ENCODE measurements at places on chromosomes 16 and 17.

- no peak for DNase-seq
Measured at GRCh38 chr16:85301231-85301630, 189.0 kb upstream of the CIBAR2 start.

GRCh38 chr17:77280304-77281121 lies 139.7 kb downstream of the SEC14L1 start:
- no peak for DNase-seq

DNA sequence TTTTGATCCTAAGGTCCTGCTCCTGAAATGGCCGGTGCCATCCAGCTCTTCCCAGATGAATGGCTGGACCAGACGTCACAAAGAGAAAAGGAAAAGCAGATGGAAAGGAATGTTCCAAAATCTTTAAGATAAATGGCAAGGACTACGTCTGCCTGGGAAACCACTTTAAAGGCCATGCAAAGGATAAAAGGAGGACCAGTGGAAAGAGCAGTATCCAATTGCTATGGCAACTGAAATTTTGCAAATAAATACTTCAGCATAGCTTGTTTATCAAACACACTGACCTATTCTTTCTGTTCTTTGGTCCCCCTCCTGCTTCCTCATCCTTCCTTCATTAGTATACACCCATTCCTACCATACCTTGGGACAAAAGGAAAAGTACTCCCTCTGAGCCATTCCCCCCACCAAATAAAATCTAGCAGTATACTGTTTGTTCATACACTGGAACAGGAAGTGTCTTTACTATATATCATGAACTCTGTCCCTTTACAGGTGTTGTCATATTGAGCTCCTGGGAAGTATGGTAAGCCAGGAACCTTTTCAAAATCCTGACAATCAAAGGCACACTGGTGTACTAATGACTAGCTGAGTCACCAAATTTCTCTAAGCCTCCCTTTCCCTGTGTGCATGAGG lies 37.2 kb upstream of the NUFIP2 start:
- DNase-seq: no peak

- no peak for DNase-seq
Measured at GRCh38 chr16:1791943-1792812, 1.3 kb downstream of the IGFALS start.

GRCh38 chr17:79830303-79830702 lies 8.9 kb downstream of the CBX4 start:
- no peak for DNase-seq

DNA sequence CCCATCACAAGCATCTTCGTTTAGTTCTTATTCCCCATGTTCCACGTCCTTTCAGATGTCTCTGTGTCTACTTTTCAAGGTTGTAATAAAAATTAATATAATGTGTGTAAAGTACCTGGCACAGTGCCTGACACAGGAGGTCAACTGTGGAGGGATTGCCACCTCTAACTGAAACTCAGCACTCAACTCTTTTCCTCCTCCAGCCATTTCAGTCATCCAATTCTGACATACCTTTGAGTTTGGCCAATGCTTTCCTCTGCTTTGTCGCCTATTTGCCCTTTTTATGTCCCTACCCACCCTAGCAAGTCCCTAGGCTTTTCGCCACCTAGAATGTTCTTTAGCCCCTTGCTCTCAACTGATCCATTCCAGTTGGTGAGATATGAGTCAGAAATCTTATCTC lies 1.6 kb downstream of the UBE2Z start:
- DNase-seq: no peak

DNA sequence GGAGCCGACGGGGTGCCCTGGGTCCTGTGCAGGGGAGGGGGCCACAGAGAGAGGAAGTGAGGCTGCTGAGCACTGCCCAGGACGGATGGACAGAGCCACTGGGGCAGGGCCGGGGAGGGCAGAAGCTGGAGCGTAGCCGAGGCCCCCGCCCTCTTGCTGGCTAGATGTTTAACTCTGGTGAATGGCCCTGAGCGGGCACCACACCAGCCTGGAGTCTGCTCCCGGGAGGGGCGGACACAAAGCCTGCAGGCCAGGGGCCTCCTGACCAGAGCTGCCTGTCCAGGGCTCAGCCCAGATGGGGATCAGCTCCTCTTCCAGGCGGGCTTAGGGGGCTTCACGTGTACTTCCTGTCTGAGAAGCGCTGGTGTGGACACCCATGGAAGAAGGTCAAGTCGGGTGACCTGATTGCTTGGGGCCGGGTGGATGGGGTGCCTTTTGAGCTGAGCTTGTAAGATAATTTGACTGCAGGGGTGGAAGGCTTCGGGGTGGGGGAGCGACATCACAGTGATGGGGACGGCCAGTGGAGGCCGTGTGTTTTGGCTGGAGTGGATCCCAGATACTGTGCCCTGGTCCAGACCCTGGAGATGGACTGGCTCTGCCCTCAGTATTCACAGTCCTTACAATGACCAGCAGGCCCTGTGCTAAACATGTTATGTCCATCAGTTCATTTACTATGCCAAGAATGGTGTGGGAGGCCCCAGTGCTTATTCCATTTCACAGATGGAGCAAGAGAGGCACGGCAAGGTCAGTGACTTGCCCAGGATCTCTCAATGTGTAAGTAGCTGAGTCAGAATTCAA lies 33.7 kb upstream of the CIBAR2 start:
- no peak for DNase-seq

GRCh38 chr16:74577882-74578366 lies 29.0 kb downstream of the GLG1 start:
- DNase-seq: no peak

- DNase-seq: no peak
Measured at GRCh38 chr16:12059216-12059769, 82.8 kb downstream of the SNX29 start.

- no peak for DNase-seq
Measured at GRCh38 chr17:45935197-45935709, 40.9 kb downstream of the MAPT start.

DNA sequence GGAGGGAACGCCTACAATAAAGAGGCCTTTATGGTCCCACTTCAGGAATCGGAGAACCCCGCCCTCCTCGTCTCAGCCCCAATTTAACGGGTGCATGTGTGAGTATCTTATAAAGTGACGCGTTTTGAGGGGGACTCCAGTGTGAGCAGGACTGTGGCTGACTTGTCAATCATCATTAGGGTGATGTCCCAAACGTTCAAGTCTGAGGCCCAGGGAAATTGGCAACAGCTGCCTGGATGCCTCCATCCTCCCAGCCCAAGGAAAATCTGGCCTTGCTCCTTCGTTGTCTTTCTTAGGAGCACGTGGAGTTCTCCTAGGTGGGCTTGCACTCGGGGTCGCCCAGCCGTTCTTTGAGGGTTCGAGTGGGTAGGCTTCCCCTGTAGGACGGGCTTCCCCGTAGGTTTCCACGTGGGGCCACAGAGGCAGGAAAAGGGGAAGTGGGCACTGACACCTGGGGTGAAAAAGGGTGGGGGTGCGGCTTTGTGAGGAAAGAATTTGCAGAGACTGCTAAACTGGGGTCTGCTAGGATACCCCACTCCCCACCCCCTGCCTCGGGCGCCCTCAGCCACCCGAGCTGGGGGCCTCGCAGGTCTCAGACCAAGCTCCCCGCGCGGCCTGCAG lies 561 bp upstream of the HERPUD1 start:
- DNase-seq: no peak

DNA sequence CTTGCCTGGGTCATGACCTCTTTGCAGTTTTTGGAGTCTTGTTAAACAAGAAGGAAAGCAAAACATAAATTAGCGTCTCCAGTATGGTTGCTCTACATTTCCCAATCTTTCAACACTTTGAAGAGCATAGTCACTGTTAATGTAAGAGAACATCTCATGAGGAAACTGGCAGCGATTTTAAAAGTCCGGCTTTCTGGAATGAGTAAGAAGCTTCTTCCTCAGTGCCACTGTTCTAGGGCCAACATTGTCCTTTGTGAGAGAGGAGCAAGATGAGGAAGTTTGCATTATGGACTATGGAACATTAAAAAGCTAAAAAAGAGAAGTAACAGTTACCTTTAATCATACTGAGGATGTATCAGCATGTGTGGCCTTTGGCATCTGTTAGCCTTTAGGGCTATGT lies 73.1 kb downstream of the WNT3 start:
- no peak for DNase-seq

GRCh38 chr16:89742948-89743347 lies 21.6 kb downstream of the ZNF276 start:
- no peak for DNase-seq

GRCh38 chr17:82320956-82321927 lies 3.8 kb upstream of the CD7 start:
- DNase-seq: peak; percentile 64

DNA sequence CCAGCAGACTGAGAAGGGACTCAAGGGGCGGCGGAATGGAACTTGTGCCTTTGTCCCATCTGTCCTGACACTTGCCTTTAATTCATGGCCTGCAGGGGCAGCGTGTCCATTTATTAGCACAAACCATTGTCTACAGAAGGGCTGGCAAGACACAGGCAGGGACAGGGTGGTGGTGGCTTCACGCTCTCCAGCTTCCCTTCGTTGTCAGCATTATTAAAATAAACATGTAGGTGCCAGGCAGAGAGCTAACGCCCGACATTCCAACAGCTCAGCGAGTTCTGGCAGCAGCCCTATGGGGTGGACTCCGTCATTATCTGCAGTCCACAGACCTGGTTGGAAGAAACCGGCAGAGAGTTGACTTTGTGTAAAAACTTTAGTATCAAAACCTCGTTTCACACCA lies 16.3 kb downstream of the DNAI2 start:
- no peak for DNase-seq

DNA sequence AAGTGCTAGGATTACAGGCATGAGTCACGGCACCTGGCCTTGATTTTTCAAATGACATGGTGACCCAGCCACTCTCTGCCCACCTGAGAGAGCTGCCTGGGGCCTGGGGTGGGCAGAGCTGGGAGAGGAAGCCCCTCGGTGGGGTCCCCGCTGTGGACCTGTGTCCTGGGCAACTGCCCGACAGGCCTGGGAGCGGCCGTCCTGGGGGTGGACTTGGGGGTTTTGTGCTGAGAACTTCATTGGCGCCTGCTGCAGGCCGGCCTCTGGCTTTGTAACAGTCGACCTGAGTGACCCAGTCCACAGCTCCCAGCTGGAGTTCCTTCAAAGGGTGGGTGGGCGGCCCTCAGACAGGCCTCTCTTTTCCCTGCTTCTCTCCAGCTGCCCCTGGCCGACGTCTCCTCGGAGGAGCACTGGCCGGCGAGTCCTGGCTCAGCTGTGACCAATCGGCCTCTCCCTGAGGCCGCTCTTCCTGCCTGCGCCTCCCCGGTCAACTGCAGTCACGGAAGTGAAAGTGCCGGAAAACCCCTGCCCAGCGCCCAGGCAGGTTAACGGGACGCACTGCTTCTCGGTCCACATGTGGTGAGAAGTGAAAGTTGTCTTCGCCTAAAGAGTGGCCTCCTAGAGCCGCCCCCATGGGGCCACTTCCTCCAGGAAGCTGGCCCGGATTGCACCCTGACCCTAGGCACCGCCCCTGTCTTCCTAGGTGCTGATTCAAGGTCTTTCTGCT lies 5.5 kb downstream of the CBFA2T3 start:
- no peak for DNase-seq

DNA sequence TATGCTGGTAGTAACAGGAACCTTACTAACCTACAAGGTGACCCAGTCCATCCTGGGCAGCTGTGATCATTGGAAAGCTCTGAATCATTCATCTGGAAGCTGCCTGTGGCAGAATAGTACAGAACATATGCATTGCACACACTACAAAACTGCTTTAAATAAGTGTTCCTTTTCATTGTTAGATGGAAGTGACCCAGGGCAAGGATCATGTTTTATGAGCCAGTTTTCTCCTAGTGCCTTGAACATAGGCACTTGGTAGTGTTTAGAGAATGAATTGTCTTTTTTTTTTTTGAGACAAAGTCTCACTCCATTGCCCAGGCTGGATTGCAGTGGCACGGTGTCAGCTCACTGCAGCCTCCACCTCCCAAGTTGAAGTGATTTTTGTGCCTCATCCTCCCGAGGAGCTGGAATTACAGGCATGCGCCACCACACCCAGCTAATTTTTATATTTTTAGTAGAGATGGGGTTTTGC lies 55.4 kb downstream of the TENT4B start:
- DNase-seq: no peak

GRCh38 chr16:81544700-81545271 lies 100.2 kb downstream of the CMIP start:
- no peak for DNase-seq

DNA sequence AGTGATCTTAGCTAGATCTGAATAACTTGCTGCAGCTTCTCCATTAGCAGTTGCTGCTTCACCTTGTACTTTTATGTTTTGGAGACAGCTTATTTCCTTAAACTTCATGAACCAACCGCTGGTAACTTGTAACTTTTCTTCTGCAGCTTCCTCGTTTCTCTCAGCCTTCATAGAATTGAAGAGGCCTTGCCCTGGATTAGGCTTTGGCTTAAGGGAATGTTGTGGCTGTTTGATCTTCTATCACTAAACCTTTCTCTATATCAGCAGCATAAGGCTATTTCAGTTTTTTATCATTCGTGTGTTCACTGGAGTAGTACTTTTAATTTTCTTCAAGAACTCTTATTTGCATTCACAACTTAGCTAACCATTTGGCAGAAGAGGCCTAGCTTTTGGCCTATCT lies 21.5 kb upstream of the TMEM92 start:
- DNase-seq: no peak

GRCh38 chr16:56252835-56253234 lies 61.5 kb downstream of the GNAO1 start:
- no peak for DNase-seq

DNA sequence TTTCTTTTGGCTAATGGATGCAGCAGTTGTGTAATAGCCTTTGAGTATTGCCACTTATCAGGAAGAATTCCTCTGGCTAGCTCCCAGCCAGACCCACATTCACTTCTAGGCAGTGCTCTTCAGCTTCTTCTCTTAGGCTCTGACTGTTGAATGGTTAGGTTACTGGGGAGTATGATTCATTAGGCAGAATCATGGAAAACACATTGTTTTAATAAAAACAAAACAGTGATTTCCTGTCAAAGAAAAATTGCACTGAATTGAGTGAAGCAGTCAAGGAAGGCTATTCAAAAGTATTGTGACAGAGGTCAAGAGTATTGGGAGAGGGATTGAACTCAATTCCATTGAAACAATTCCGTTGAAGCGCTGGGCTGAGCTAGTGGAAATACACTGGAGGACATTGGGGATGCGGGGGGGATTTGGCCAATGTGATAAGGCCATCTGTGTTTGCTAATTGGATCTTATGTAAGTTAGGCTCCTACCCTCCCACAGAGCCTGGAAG lies 68.0 kb downstream of the CNTNAP4 start:
- no peak for DNase-seq

DNA sequence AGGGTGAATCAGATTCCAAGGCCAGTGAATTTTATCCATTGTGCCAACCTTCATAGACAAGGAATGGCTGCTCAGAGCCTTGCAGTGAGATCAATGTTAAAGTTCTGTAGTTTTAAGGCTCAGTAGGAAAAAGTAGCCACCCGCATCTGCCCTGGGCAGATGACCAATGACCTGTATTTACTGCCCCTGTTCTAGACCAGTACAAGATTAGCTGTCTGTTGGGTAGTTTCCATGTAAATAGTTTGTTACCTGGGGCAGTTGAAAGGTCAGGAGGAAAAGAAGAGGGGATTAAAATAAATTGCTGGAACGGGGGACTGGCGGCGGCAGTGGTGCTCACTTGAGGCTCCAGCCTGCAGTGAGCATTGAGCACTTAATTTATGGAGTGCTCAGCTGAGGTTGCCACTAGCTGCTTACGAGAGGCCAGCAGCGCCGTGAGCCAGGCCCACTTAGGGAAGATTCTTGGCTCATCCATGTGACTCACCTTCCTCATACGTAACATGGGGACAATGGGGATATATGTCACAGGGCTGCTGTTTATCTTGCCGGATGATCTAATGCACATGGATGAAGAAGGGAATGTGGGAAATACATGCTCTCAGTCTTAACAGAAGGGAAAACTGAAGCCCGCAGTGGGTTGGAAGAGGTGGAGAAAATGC lies 10.7 kb upstream of the NOS2 start:
- DNase-seq: no peak
